ENCODE measurements at places on chromosomes 5 and 9.
A peak's percentile ranks its signal among the peaks of the same experiment; 100 is the strongest.

GRCh38 chr9:135077497-135078200, 9.8 kb upstream of the OLFM1 start:
- peak; percentile 42 for DNase-seq

- no peak for DNase-seq
These were observed 175.3 kb downstream of the DAB2IP start for GRCh38 chr9:121826711-121827110.

DNA sequence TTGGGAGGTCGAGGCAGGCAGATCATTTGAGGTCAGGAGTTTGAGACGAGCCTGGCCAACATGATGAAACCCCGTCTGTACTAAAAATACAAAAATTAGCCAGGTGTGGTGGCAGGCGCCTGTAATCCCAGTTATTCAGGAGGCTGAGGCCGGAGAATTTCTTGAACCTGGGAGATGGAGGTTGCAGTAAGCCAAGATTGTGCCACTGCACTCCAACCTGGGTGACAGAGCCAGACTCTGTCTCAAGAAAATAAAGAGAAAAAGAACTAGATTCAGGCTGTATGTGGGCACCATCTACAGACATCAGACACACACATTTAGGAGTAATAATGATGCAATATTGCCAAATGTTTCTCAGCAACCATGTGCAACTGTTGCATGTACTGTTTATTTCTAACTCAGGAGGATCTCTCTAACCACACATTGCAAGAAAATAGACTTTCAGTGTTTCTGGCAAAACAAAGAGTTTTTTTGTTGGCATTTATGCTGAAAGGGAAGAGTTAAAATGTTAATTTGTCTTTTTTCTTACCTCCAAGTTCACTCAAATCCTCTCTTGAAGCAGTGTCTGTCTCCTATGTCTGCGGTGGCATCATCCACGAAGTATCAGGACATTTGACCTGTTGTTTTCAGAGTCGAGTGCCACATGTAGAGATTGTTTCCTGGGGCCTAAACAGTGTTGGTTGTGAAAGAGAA, 5.1 kb upstream of the ORM1 start:
- no peak for DNase-seq

- no peak for DNase-seq
These were observed 53.3 kb upstream of the CTSL start for GRCh38 chr9:87672586-87672985.

All from left lung (tissue), 14 donors.